A549 treated with RU486 at 1 μM for 4 hours (cell line): ENCODE measurements at places on chromosomes 16 and 17. TPM values are rescaled to one million over a fixed set of nuclear protein-coding genes. Genes with fewer than 3 reads are reported as not detected.

The MIS12 gene
- 9.6 to 20.3 TPM (median 18.0 TPM) in 5 replicates for total RNA-seq

The RPGRIP1L gene
- 7.8 to 11.6 TPM (median 10.0 TPM) in 5 replicates for total RNA-seq

The ZDHHC7 gene
- total RNA-seq = 53.1 to 68.2 TPM (median 64.5 TPM) in 5 replicates

The KRTAP4-6 gene
- total RNA-seq = not detected in 5 replicates

The ENDOV gene
- 34.1 to 57.5 TPM (median 50.6 TPM) in 5 replicates for total RNA-seq

The PRSS33 gene
- 0.09 TPM in 1 of 5 replicates, not detected in the others for total RNA-seq

The C16orf46 gene
- total RNA-seq = 0.62 to 1.5 TPM (median 0.92 TPM) in 5 replicates

The IGSF6 gene
- not detected in 5 replicates for total RNA-seq

The TERB1 gene
- not detected in 5 replicates for total RNA-seq

The APOBR gene
- total RNA-seq = 0.06 to 0.10 TPM (median 0.07 TPM) in 5 replicates

The EIF5A gene
- 1,703 to 1,867 TPM (median 1,727 TPM) in 5 replicates for total RNA-seq

The CDK5R1 gene
- 2.7 to 3.5 TPM (median 3.3 TPM) in 5 replicates for total RNA-seq

The NPIPA8 gene
- total RNA-seq = 0.31 to 1.6 TPM (median 0.83 TPM) in 4 of 5 replicates, not detected in the other

The SLC13A2 gene
- 0.10 to 0.18 TPM (median 0.14 TPM) in 4 of 5 replicates, not detected in the other for total RNA-seq

The MON1B gene
- 26.8 to 43.8 TPM (median 37.0 TPM) in 5 replicates for total RNA-seq

The NOG gene
- 0.90 to 1.4 TPM (median 1.4 TPM) in 5 replicates for total RNA-seq

The KCNH4 gene
- 0.24 to 0.65 TPM (median 0.42 TPM) in 5 replicates for total RNA-seq

The CA4 gene
- 0.22 to 0.41 TPM in 2 of 5 replicates, not detected in the others for total RNA-seq

The DECR2 gene
- total RNA-seq = 18.8 to 30.2 TPM (median 25.3 TPM) in 5 replicates

The SAMD14 gene
- 0.18 to 0.88 TPM (median 0.38 TPM) in 5 replicates for total RNA-seq

The NHLRC4 gene
- total RNA-seq = 0.11 to 0.39 TPM (median 0.21 TPM) in 5 replicates

The ARSG gene
- 1.1 to 2.1 TPM (median 1.4 TPM) in 5 replicates for total RNA-seq

The CA5A gene
- total RNA-seq = not detected in 5 replicates

The KCNJ18 gene
- 0.05 TPM in 1 of 5 replicates, not detected in the others for total RNA-seq

The KRTAP4-1 gene
- total RNA-seq = 0.17 to 0.25 TPM (median 0.24 TPM) in 4 of 5 replicates, not detected in the other

The TP53TG3B gene
- 0.28 to 0.31 TPM in 2 of 5 replicates, not detected in the others for total RNA-seq

The TMIGD1 gene
- not detected in 5 replicates for total RNA-seq

The NPIPB2 gene
- 1.7 to 3.2 TPM (median 1.9 TPM) in 5 replicates for total RNA-seq

The CEP295NL gene
- 0.22 to 0.42 TPM (median 0.37 TPM) in 5 replicates for total RNA-seq

The CCL17 gene
- not detected in 5 replicates for total RNA-seq

The NLRC3 gene
- total RNA-seq = 0.01 TPM in 1 of 5 replicates, not detected in the others

The LLGL2 gene
- 13.4 to 28.9 TPM (median 25.5 TPM) in 5 replicates for total RNA-seq

The DPEP1 gene
- 0.31 to 0.90 TPM (median 0.73 TPM) in 5 replicates for total RNA-seq

The SLC7A6 gene
- total RNA-seq = 27.8 to 34.9 TPM (median 32.7 TPM) in 5 replicates

The ZFPM1 gene
- 5.6 to 9.4 TPM (median 8.7 TPM) in 5 replicates for total RNA-seq

The SP6 gene
- total RNA-seq = 2.5 to 3.1 TPM (median 3.0 TPM) in 5 replicates

The FASN gene
- 91.1 to 136 TPM (median 131 TPM) in 5 replicates for total RNA-seq

The RRAD gene
- 7.4 to 17.6 TPM (median 12.5 TPM) in 5 replicates for total RNA-seq

The KCNH6 gene
- total RNA-seq = 0.02 TPM in 1 of 5 replicates, not detected in the others

The SPG7 gene
- 74.2 to 89.5 TPM (median 86.0 TPM) in 5 replicates for total RNA-seq

The KRT20 gene
- 0.17 to 0.43 TPM (median 0.28 TPM) in 5 replicates for total RNA-seq

The CRLF3 gene
- 10.6 to 18.2 TPM (median 15.7 TPM) in 5 replicates for total RNA-seq

The ZG16 gene
- not detected in 5 replicates for total RNA-seq

The NPLOC4 gene
- total RNA-seq = 89.8 to 106 TPM (median 97.7 TPM) in 5 replicates

The KRTAP3-2 gene
- 0.36 to 0.50 TPM (median 0.42 TPM) in 3 of 5 replicates, not detected in the others for total RNA-seq

The LDAF1 gene
- 18.3 to 25.0 TPM (median 19.7 TPM) in 5 replicates for total RNA-seq

The C16orf74 gene
- 11.4 to 18.6 TPM (median 16.7 TPM) in 5 replicates for total RNA-seq

The KRTAP9-3 gene
- total RNA-seq = not detected in 5 replicates

The TADA2A gene
- 10.6 to 15.2 TPM (median 12.6 TPM) in 5 replicates for total RNA-seq

The RNF43 gene
- 0.10 to 0.47 TPM (median 0.32 TPM) in 5 replicates for total RNA-seq

The DOC2A gene
- total RNA-seq = 1.7 to 3.3 TPM (median 2.3 TPM) in 5 replicates

The CLEC3A gene
- total RNA-seq = not detected in 5 replicates

The ADAP2 gene
- total RNA-seq = 2.0 to 3.8 TPM (median 2.8 TPM) in 5 replicates

The ITGA2B gene
- total RNA-seq = 0.84 to 2.2 TPM (median 1.4 TPM) in 5 replicates

The KRTAP4-5 gene
- total RNA-seq = not detected in 5 replicates

The MFSD6L gene
- total RNA-seq = not detected in 5 replicates

The MT1A gene
- total RNA-seq = 17.0 to 21.0 TPM (median 17.8 TPM) in 5 replicates
